Caco-2 (cell line): ENCODE measurements at places on chromosomes 12 and 14. TPM values are rescaled to one million over a fixed set of nuclear protein-coding genes. Genes with fewer than 3 reads are reported as not detected.
A peak's percentile ranks its signal among the peaks of the same experiment; 100 is the strongest.

The CCDC175 gene
- total RNA-seq: not detected in 2 replicates

The KRT6A gene
- total RNA-seq: 0.14 TPM in 1 of 2 replicates, not detected in the other

The OR6C75 gene
- total RNA-seq: not detected in 2 replicates

The DAAM1 gene
- total RNA-seq: 35.3 and 37.3 TPM in 2 replicates

The ESRRB gene
- total RNA-seq: not detected in 2 replicates

The CLEC6A gene
- not detected in 2 replicates for total RNA-seq

The BATF gene
- total RNA-seq: 1.5 and 1.7 TPM in 2 replicates

GRCh38 chr12:3288690-3289089, 202.3 kb upstream of the PRMT8 start:
- no peak overlapping the region for H3K4me3 ChIP-seq
- no peaks in the 10 kb centered on the region for H3K4me1 ChIP-seq
- no peaks in the 10 kb centered on the region for H3K36me3 ChIP-seq
- no peak overlapping the region for H3K27ac ChIP-seq
- DNase-seq: no peak

DNA sequence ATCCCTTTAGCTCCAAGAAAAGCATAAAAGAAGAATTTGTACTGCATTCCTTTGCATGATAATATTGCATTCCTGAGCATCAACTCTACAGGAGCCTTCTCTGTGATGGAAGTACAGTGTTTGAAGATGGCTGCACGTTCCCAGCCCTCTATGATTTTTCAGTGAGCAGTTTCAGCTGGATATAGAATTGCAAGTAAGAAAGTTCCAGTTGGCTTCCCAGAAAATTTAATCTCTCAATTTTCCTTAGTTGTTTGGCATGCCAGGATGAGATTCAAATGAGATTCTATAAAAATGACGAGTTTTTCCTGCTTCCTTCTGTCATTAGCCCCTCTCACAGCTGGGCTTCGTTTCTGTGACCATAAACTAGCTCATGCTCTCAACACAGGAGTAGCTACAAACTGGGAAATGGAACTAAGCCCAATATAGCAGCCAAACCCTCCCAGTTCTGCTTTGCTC, 109.9 kb downstream of the TTC8 start:
- H3K27ac ChIP-seq: no peak overlapping the region
- H3K4me3 ChIP-seq: no peak overlapping the region
- no peaks in the 10 kb centered on the region for H3K4me1 ChIP-seq
- no peaks in the 10 kb centered on the region for H3K27me3 ChIP-seq
- DNase-seq: no peak

GRCh38 chr12:84810611-84811010, 102.0 kb downstream of the SLC6A15 start:
- DNase-seq: no peak
- H3K4me3 ChIP-seq: no peak overlapping the region
- H3K4me1 ChIP-seq: no peaks in the 10 kb centered on the region
- no peaks in the 10 kb centered on the region for H3K36me3 ChIP-seq

GRCh38 chr14:92481811-92482555, 31.6 kb upstream of the RIN3 start:
- no peak overlapping the region for H3K4me3 ChIP-seq
- DNase-seq: no peak
- H3K27me3 ChIP-seq: no peaks in the 10 kb centered on the region; the same call in 1 of the 2 replicates
- H3K27ac ChIP-seq: no peak overlapping the region
- no peaks in the 10 kb centered on the region for H3K36me3 ChIP-seq
- no peaks in the 10 kb centered on the region for H3K4me1 ChIP-seq

DNA sequence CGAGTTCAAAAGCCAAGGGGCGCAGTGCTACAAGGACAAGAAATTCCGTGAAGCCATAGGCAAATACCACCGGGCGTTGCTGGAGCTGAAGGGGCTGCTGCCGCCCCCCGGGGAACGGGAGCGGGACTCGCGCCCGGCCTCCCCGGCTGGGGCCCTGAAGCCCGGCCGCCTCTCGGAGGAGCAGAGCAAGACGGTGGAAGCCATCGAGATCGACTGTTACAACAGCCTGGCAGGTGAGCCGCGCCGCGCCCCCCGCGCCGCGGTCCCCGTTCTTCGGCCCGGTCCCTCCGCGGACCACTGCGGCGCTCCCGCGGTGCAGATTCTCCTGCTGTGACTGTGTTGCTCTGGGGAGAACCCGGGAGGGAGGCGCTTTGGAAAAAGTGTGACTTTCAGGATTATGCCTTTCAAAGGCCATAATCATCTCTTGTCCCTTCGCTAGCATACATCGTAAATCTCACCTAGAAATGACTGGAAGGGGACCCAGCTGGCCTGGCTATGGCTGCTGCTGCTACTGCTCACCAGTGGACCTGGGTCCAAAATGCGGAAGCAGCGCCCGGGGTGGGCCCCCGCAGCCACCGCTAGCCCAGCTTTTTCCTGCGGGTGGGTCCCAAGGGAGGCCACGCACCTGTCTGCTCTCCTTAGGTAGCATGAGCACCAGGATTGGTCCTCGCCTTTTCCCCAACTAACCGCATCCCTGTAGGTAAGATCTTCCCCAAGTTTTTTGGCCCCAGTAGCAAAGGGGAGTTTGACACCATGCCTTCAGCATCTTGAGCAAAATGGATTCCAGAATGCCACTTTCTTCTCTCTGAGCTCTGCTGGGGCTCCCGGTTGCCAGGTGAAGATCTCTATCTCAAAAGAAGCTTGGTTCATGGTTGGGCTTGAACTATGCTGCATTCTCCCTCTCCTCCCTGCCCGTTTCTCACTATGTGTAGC, 853 bp downstream of the TTC9 start:
- peaks cover 6% of the 10 kb centered on the region; the same call in 1 of the 2 replicates for H3K4me1 ChIP-seq
- H3K27me3 ChIP-seq: no peaks in the 10 kb centered on the region
- H3K4me3 ChIP-seq: peak overlapping the region; percentile 84
- H3K36me3 ChIP-seq: no peaks in the 10 kb centered on the region
- no peak overlapping the region for H3K27ac ChIP-seq

- no peaks in the 10 kb centered on the region for H3K27me3 ChIP-seq
- no peak overlapping the region for H3K4me3 ChIP-seq
- H3K27ac ChIP-seq: no peak overlapping the region
- DNase-seq: no peak
- H3K4me1 ChIP-seq: no peaks in the 10 kb centered on the region
- H3K36me3 ChIP-seq: no peaks in the 10 kb centered on the region
These were observed 165.7 kb downstream of the TBX5 start for GRCh38 chr12:114240288-114240687.

DNA sequence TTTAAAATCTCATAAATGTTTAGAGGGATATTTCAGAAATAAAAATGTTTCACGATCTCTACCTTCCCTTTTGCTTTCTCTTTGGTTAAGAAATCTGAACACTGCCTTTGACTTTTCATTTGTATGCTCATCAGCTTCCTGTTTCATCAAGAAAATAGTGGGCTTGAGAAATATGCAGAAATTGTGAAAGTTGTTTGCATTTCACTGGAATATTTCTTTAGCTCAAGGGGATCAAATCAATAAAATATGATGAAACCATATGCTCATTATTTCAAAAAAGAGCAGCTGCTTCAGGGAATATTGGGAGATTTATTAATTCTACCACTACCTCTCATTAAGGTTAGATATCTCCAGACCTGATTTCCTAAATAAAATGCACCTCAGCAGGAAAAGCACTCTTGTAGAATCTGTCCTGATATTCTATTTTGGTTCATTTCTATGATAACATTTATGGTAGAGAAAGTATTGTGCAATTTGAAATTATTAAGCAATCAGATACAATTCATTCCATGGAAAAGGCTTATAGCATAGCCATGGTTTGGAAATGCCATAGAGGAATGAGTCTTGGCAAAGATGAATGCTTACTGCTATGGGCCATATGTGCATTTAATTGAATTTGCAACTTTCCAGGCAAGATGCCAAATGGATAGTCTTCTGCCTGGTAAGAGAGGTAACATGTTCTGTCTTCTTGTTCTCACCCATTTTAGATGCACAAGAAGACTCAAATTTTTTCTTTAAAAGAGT, 212.6 kb upstream of the SLC16A7 start:
- no peaks in the 10 kb centered on the region for H3K27me3 ChIP-seq
- no peak overlapping the region for H3K4me3 ChIP-seq
- H3K4me1 ChIP-seq: no peaks in the 10 kb centered on the region
- no peaks in the 10 kb centered on the region for H3K36me3 ChIP-seq
- H3K27ac ChIP-seq: no peak overlapping the region

DNA sequence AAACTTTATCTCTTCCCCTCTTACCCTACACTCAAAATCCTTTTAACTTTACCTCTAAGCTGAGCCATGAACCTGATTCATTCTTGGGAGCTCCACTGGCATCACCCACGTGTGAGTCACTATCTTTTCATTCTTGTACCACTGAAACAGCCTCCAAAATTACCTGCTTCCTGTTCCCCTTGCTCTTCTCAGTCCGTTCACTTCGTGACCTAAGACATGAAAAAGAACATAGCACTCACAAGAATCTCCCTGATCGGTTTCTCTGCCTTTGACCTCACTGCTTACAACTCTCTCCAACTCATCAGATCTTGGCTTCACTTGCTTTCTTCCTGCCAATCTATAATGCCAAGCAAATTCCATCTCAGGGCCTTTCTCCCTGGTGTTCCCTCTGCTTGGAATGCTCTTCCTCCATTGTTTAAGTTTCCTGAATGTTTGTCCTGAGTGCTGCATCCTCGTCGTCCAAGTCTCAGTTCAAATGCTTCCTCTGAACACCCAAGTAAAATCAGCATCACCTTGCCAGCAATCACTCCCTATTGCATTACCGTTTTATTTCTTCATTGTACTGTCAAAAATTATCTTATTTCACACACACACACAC, 9.2 kb downstream of the GLIPR1 start:
- no peak for DNase-seq
- H3K27me3 ChIP-seq: no peaks in the 10 kb centered on the region
- no peaks in the 10 kb centered on the region for H3K36me3 ChIP-seq

- H3K27me3 ChIP-seq: no peaks in the 10 kb centered on the region
- H3K4me1 ChIP-seq: no peaks in the 10 kb centered on the region
These were observed 44.4 kb upstream of the PPP2R5C start for GRCh38 chr14:101716956-101717662.

GRCh38 chr14:75979071-75979571, 2.7 kb downstream of the TGFB3 start:
- H3K27me3 ChIP-seq: no peaks in the 10 kb centered on the region
- no peak overlapping the region for H3K4me3 ChIP-seq
- DNase-seq: peak; percentile 54

GRCh38 chr14:92586963-92587699, 73.5 kb downstream of the RIN3 start:
- no peak overlapping the region for H3K4me3 ChIP-seq
- no peak for DNase-seq
- no peaks in the 10 kb centered on the region; the same call in 1 of the 2 replicates for H3K36me3 ChIP-seq
- no peak overlapping the region for H3K27ac ChIP-seq
- no peaks in the 10 kb centered on the region for H3K4me1 ChIP-seq

DNA sequence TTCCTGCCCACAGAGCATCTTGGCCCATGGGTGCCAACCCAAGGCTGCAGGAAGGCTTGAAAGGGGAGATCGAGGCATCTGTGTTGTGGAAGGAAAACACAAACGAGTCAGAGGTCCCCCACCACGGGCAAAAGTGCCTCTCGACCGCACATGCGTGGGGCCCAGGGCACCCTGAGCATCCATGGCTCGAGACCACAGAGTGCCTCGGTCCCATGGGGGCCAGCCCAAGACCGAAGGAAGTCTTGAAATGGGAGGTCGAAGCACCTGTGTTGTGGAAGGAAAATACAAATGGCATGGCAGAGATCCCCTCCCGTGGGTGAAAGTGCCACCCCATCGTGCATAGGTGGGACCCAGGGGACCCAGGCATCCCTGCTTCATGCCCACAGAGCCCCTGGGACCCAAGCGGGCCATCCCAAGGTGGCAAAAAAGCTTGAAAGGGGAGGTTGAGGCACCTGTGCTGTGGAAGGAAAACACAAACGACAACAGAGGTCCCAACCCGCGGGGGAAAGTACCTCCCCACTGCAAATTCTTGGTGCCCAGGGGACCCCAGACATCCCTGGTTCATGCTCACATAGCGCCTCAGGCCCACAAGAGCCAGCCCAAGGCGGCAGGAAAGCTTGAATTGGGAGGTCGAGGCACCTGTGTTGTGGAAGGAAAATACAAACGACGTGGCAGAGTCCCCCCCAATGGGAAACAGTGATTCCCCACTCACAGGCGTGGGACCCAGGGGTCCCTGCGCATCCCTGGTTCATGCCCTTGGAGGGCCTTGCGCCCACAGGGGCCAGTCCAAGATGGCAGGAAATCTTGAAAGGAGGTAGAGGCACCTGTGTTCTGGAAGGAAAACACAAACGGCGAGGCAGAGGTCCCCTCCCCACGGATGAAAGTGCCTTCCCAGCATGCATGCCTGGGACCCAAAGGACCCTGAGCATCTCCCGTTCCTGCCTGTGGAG, 373.0 kb downstream of the ALG10 start:
- peak; percentile 29 for DNase-seq
- no peak overlapping the region for H3K4me3 ChIP-seq
- H3K27me3 ChIP-seq: no peaks in the 10 kb centered on the region; the same call in 1 of the 2 replicates
- no peaks in the 10 kb centered on the region for H3K4me1 ChIP-seq

DNA sequence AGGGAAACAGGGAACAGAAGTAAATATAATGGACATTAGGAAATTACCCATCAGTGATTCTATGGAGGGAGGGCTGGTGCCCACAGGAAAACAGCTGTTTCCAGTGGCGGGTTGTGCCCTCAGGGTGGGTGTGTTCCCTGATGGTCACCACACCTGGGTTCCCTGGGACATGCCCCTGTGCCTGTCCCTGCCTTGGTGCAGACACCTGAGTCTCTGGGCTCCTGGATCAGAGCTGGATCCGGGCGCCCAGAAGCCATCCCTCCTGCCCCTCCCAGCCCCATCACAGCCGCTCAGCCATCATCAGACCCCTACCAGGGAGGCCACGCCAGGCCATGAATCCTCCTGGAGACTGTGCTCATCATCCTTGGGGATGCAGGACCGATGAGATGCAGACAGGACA, 307.2 kb upstream of the SFSWAP start:
- no peaks in the 10 kb centered on the region for H3K27me3 ChIP-seq
- H3K4me3 ChIP-seq: no peak overlapping the region
- no peaks in the 10 kb centered on the region for H3K4me1 ChIP-seq
- H3K27ac ChIP-seq: no peak overlapping the region
- no peak for DNase-seq

DNA sequence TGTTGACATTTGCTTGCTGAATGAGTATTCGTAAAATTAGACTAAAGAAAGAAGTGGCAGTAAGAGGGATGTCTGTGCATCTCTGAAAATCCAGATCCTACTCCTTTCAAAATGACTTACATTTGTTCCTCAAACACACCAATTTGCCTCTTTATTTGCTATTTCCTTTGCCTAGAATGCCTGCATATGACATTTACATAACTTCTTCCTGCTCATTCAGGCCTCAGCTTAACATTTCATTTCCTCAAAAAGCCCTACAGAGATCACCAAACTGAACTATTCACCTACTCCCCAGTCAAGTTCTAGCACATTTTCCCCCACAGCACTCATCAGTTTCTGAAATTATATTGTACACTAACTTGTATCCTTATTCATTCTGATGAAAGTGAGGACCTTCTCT, 907.2 kb downstream of the LRFN5 start:
- no peaks in the 10 kb centered on the region for H3K36me3 ChIP-seq
- no peaks in the 10 kb centered on the region for H3K27me3 ChIP-seq
- no peaks in the 10 kb centered on the region for H3K4me1 ChIP-seq
- no peak overlapping the region for H3K27ac ChIP-seq
- H3K4me3 ChIP-seq: no peak overlapping the region

- no peak overlapping the region for H3K4me3 ChIP-seq
- no peak for DNase-seq
- H3K27ac ChIP-seq: no peak overlapping the region
These were observed 95.0 kb downstream of the CRADD start for GRCh38 chr12:93772003-93772700.
